ENCODE measurements at places on chromosomes 2 and 18. TPM values are rescaled to one million over a fixed set of nuclear protein-coding genes. Genes with fewer than 3 reads are reported as not detected.

DNA sequence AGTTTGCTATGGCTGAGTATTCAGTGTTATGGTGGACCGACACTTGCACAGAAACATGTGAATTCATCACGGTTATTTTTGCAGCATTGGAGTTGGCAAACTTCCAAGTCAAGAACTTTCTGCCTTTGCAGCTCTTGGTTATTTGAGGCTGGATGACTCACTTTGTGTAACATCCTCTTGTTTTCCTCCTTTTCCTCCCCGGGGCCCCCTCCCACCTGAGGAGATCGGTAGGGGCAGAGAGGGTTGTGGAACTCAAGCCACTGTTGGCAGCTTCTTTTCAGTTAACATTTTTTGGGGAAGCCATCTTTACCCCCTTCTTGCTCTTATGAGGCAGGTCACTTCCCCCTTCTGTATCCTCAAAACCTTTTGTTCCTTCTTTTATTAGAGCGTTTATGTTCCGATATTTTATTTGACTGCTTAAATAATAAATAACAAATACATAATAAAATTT, 48.6 kb downstream of the DDX1 start:
- no peaks in the 10 kb centered on the region for H3K27me3 ChIP-seq
- H3K36me3 ChIP-seq: no peaks in the 10 kb centered on the region
- H3K4me3 ChIP-seq: no peak overlapping the region

DNA sequence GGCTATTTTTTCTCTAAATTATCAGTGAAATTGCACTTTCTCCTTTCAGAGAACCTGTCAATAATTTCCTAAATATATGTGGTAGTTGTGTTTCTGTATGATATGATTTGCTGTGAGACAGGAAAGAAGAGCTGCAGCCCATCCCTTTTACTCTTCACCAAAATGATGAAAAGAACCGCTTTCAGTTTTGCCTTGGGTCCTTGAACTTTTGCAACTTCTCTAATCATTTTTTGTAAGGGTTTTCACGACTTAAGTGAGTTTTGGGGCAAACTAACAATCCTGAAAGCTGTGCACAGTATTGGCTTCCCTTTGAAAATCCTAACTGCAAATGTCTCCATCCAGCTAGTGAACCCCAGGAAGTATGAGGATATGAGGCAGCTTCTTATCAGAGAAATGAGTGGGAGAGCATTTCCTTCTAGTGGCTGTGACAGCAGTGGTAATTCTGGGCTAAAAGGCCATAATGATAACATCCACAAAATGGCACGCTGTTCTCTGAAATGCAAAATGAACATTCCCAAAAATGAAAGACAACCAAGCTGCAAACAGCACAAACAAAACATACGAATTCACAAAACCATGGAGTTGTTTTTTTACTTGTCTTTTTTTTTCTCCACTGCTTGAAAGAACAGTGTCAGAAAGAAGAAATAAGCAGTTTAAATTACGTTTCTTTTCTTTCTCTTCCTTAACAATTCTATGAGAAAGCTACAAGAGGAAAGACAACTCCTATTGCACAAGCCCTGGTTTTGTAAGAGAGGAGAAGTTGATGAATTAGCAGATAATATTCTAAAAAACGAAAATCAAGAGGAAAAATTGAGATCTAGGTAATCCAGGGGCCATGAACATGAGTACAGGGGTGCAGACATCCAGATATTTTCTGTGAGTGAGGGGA, 1291.6 kb upstream of the ZEB2 start:
- H3K27ac ChIP-seq: no peak overlapping the region
- no peak for DNase-seq
- no peaks in the 10 kb centered on the region for H3K27me3 ChIP-seq
- no peaks in the 10 kb centered on the region for H3K4me1 ChIP-seq

DNA sequence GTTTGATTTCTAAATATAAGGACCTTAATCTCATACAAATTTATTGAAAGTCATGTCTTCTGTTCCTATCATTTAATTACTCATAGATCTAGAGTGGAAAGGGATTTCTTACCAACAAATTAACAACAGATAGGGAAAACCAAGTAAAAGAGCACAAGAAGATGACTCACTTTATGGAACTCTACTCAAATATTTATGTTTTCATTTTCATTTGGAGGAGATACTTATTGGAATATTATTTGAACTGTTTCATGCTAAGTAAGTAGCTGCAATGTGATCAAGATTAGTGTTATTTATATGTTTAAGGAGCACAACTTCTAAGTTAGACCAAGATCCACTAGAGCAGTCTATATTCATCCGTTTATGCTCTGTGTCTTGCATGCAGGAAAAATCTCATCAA, 1.3 kb downstream of the NT5C1B start:
- no peaks in the 10 kb centered on the region for H3K4me1 ChIP-seq
- no peak for DNase-seq
- H3K36me3 ChIP-seq: no peaks in the 10 kb centered on the region
- H3K27me3 ChIP-seq: no peaks in the 10 kb centered on the region
- no peak overlapping the region for H3K27ac ChIP-seq

DNA sequence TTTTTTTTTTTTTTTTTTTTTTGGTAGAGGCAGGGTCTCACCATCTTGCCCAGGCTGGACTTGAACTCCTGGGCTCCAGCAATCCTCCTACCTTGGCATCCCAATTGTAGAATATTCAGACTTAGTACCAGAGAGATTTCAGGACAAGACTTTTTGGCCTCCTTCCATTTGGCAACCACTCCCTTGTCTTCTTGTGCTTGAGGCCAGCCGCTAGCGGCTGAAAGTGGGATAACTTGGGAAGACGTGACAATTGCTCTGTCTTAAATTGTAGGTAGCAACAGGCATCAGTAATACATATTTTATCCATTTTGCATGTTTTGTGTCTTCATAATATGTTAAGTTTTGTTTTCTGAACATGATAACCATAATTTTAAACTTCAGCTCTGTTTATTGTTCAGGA, 53.3 kb upstream of the TTN start:
- H3K4me3 ChIP-seq: no peak overlapping the region
- no peak overlapping the region for H3K27ac ChIP-seq
- DNase-seq: no peak
- no peaks in the 10 kb centered on the region for H3K27me3 ChIP-seq
- H3K36me3 ChIP-seq: no peaks in the 10 kb centered on the region

DNA sequence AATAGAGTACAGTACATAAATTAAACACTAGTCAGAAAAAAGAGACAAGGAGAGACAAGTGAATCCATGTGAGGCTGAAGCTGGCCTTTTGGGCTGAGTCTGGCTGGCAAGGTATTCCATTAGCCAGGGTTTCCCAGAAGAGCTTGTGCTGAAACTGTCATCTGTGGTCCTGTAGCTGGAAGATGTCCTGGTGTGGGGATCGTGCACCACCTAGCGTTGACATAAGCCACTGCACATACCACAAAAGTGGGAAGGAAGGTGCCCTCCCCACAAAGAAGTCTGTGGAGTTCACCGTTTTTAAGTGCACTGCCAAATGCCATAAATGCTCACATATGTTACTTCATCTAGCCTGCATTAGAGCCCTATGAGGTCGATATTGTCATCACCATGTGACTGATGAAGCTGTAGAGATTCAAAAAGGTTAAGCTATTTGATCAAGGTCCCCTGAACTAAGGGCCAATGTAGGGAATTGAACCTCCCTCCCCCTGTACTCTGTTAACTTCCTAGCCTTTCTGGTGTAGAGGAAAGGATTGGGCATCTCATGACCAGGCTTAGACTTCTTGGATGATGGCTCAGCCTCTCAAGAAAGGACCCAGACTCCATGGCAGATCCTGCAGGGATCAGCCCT, 31.9 kb upstream of the GALNT14 start:
- H3K36me3 ChIP-seq: no peaks in the 10 kb centered on the region
- H3K4me1 ChIP-seq: no peaks in the 10 kb centered on the region
- no peak overlapping the region for H3K27ac ChIP-seq

DNA sequence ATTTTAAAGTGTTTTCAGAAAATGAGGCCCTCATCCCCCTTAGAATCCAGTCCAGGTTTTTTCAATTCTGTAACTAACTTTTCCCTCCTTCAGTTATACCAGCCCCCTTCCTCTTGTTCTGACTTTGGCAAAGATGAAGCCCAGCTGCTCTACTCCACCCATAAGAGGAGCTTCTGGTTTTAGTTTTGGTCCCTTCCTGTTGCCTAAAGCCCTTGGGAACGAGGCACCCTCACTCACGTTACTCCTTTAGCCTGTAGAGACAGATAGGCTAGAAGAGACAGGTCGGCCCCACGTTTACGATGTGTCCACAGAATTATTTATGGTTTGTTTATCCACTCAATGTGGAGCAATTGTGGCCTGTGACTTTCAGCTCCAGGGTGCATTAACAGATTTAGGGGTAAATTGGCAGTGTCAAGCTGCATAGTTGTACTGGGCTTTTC, 454.2 kb upstream of the TNP1 start:
- no peaks in the 10 kb centered on the region for H3K27me3 ChIP-seq
- no peak overlapping the region for H3K27ac ChIP-seq
- no peak overlapping the region for H3K4me3 ChIP-seq
- H3K36me3 ChIP-seq: no peaks in the 10 kb centered on the region
- DNase-seq: no peak

GRCh38 chr2:240591784-240592183, 5.2 kb downstream of the CAPN10 start:
- no peak for DNase-seq
- H3K4me3 ChIP-seq: no peak overlapping the region
- no peak overlapping the region for H3K27ac ChIP-seq
- H3K36me3 ChIP-seq: no peaks in the 10 kb centered on the region

Gene OTOS
- not detected for total RNA-seq

Gene GATA6
- 0.26 TPM for total RNA-seq

Gene UNC80
- total RNA-seq: 0.93 TPM

Gene CD207
- total RNA-seq: not detected
